LNCaP clone FGC (cell line): ENCODE measurements at places on chromosomes 6 and 20.

- DNase-seq, result no peak
These were observed 49.9 kb downstream of the BMP5 start for GRCh38 chr6:55825402-55826051.

GRCh38 chr6:85677234-85677956 is 34.7 kb upstream of the SYNCRIP start:
- no peak for DNase-seq

- no peak for DNase-seq
These were observed 27.0 kb upstream of the MARCKS start for GRCh38 chr6:113830140-113830539.

GRCh38 chr6:79423216-79423615 is 114.0 kb downstream of the LCA5 start:
- no peak for DNase-seq

DNA sequence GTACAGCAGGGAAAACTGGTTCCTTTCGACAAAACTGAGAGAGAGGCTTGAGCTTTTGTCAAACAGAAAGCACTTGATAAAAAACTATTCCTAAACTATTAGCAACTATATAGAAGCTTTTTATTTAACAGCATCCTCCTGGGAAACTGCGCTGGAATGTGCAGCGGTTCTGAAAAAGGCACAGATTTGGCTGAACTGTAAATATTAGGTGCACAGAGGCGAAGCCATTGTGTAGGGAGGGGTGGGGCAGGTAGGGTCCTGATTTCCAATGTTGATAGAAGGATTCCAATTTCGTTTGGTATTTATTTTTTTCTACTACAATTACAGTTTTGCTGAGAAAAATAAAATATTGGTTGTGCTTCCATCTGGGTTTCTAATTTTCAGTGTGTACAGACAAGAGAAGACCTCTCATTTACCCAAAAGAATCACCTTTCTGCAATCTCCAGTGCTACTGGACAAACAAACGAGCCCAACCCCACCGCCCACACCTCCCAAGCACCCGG is 698 bp upstream of the SH3BGRL2 start:
- no peak for DNase-seq

GRCh38 chr6:53240761-53241160 is 92.1 kb upstream of the GCM1 start:
- DNase-seq, result no peak
